Motor neuron (in vitro differentiated cells): ENCODE measurements at places on chromosomes 5 and 9.

- peak; percentile 48 for ATAC-seq
Observed at GRCh38 chr9:125440411-125440810, 178.8 kb downstream of the GAPVD1 start.

DNA sequence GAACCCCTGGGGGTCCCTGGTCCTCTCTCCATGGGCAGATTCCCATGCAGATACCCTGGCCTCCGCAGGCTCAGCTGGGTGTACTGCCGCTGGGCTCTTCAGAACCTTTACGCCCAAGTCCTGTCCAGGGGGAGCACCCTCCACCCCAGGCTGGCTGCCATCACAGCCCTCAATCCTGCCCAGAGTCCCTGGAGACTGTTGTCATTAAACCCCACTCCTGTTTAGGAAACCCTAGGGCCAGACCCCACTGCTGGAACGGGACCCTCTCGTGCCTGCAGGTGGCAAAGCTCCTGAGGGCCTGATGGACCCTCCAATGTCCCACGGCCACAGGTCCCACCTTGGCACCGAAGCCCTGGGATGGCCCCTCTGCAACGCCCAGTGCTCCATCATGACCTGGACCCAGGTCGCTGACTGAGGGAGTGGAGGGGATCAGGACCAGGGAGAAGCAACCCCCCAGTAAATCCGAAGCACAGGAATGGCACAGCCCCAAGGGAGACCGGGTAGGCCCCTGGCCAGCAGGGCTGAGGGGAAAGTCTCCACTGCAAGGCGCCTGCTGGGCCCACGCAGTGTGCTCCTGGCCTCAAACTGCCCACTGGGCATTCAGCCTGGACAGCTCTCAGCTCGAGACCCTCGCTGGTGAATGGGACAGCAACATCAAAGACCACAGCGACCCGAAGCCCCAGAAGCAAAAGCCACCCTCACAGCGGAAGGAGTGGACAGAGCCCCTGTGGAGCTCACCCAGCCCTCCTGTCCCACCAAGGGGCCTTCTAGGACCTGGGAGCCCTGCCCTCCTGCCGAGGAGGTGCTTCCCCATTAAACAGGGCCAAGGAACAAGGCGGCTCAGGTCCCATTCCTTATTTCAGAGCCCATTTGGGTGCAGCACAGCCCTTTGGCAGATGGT, 8.3 kb downstream of the ZDHHC11B start:
- no peak for ATAC-seq

DNA sequence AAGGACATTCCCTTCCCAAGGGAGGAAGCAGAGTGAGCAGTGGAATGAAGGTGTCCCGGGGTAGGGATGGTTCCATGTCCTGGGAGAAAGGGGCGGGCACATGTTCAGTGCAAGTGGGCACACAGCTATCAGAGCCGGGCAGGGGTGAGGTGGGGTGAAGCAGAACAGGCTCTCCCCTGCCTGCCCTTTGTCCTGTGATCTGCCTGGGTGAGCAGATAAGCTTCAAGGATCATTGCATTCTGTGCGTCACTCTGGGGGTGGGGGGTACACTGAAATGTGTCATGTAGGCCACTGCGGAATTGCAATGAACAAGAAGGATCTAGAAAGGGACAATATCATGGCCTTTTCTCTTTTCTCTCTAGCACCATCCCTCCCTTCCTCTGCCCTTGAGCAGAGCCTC, 61.7 kb upstream of the SHB start:
- no peak for ATAC-seq

DNA sequence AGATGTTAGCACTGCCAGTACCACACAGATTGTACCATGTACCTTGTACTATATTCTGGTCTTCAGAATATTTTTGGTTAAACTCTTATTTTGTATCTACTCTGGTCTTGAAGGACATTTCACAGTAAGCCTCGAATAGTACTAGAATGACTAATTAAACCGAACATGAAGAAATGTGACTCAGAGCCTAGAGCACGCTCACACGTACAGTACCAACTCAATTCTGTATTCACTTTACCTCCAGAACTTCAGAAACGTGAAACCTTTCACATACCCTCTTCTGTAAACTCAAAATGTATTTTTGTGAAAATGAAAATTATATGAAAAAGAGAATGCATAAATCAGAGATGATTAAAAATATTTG, 112.8 kb downstream of the MVB12B start:
- ATAC-seq, result no peak

DNA sequence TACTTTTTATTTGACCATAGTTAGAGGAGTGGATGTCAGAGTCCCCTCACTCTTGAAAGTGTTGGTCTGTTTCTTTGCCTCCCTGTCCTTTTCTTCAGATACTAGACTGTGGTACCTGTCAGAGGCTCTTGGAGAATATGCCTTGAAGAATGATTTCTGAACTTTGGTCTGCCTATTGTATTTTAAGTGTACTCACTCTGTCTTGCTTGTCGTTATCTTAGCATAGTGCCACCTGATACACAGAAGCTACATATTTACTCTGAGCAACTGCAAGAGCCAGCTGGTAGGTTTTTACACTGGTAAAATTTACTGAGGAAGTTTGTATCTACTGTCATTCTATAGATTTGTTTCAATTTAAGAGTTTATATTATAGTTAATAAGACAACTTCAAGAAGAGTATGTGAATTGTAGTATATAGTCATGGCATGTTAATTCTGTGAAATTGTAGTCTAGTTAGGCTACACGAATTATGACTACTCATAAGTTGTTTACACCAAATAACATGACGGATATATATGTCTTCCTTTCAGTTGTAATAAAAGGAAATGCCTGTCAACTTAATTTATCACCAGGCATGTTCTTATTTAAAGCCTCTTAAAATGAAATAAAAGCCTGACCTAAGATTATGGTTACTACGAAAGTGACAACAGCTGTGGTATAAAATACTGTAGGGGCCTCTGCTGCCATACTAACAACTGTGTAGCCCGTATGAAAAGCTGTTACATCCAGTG, 201.7 kb downstream of the KDM4C start:
- no peak for ATAC-seq

DNA sequence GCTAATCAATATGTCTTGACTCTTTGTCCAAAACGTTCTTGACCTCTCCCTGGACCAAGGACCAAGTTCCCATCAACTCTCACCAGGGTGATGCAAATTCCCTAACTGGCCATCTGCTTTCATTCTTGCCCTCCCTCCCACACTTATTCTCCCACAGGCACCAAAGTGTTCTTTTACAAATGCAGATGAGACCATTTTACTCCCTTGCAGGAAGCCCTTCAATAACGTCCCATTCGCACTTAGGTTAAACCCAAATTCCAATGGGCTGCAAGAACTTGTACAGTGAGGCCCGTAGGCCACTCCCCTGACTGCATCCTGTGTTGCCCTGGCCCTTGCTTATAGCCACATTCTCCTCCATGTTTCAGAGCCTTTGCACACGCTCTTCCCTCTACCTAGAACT, 7.3 kb downstream of the ARAP3 start:
- no peak for ATAC-seq

DNA sequence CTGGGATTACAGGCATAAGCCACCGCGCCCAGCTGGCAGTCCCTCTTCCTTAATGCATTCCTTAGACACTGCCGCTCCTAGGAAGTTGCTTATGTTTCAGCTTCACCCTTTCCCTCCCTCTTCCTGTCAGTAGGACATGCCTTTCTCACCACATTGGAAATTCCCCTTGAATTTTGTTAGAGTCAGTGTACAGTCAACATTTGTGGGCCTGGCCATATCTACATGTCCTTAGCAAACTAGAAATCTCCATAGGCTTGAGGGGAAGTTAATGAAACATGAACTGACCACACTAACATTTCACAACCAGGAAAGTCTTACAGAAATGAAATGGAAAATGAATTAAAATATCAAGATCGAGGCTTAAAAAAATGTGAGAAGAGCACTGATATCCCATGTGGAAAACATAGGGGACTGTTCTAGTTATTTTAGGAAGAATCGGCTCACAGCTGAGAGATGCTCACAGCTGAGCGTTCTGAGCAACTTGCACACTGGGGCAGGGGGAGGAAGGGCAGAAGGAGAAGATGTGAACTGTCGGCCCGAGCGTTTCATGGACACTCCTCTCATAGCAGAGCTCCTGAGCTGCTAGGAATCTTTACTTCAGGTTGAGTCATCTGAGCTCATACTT, 21.1 kb upstream of the LVRN start:
- ATAC-seq, result peak; percentile 99

DNA sequence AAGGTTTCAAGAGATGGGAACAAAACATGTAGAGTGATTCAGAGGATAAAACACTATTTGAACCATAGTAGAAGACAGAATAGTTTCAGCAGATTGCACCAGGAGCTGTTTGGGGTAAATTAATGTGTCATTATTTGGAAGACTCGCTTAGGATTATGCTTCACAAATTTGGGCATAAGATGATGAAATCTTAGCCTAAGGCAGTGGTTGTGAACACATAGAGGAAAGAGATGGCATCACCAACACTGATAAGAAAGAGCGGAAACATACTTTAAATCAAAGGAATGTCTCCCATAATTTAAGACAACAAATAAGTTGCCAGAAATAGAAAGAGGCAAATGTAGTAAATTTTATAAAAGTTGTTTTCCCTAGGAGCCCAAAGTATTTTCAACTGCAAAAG, 66.1 kb upstream of the TBCA start:
- ATAC-seq, result no peak

- no peak for ATAC-seq
Observed at GRCh38 chr5:121763665-121764064, 88.0 kb upstream of the FTMT start.

GRCh38 chr9:96460470-96460869, 10.5 kb downstream of the HABP4 start:
- ATAC-seq, result no peak

DNA sequence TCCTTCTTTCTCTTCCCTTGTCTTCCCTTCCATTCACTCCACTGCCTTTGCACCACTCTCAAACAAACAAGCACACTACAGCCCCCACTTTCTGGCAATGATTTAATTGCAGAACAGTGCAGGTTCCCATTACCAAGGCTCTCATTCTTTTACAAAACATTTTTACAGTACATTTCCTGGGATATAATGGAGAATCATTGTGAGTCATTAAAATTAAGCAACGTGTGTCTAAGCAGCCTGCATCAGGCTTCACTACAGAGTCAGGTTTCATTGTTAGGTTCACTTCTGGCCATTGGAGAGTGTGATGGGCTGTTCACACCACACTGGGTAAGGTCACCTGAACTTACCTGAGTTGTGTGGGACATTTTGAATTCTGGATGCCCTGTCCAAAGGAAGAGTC, 303.5 kb downstream of the TRIM32 start:
- ATAC-seq, result no peak
